ENCODE measurements at places on chromosomes 3 and 15.
A peak's percentile ranks its signal among the peaks of the same experiment; 100 is the strongest.

DNA sequence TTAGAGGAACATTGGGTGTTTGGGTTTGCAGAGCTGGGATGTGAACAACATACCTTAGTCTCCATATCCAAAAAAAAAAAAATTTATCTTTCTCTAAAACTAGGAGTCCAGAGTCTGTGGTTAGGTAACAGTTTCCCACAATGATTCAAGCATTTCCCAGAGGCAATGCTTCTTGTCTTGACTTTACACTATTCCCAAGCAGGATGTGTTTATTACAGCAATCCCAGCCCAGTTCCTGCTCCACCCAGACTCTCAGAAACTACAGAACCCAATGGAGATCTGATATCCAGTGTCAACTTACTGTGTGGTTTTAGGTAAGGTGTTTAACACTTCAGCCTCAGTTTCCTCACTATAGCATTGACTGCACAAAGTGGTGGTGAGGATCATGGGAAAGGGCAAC, 2.3 kb upstream of the C3orf62 start:
- DNase-seq: no peak

DNA sequence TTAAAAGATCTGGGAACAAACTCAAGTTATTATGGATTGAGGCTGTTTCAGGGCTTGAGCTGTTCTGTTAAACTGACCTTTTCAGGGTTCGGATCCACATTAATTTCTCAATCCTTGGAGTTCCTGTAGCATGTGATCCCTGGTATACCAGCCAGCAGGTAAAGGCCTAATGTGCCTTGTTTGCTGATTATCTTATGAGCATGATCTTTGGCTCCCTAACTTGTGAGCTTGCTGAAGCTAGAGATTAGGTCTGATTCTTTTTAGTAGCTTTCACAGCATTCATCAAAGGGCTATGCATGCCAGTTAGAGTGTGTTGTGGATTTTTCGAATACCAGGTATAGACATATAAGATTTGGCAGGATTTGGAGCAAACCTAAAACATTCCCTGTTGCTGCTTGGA, 10.3 kb downstream of the CORO2B start:
- DNase-seq: no peak

DNA sequence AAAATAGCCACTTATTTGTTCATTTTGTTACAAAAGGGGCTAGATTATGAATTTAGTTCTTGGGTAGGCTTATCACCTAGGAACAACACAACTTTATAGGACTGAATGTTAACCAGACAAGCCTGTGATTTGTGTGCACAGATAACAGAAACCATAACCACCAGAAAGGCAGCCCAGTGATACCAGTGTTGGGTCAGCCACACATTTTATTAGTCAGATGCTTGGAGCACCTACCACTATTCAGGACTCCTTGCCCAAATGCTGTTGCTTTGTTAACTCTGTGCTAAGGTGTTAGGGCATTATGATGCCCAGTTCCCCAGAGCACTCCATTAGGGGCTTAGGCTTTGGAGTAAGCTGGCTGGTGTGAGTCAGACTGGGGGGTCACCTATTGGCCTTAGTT, 22.5 kb downstream of the PLCL2 start:
- no peak for DNase-seq

GRCh38 chr3:81492040-81492439, 269.4 kb downstream of the GBE1 start:
- DNase-seq: no peak

DNA sequence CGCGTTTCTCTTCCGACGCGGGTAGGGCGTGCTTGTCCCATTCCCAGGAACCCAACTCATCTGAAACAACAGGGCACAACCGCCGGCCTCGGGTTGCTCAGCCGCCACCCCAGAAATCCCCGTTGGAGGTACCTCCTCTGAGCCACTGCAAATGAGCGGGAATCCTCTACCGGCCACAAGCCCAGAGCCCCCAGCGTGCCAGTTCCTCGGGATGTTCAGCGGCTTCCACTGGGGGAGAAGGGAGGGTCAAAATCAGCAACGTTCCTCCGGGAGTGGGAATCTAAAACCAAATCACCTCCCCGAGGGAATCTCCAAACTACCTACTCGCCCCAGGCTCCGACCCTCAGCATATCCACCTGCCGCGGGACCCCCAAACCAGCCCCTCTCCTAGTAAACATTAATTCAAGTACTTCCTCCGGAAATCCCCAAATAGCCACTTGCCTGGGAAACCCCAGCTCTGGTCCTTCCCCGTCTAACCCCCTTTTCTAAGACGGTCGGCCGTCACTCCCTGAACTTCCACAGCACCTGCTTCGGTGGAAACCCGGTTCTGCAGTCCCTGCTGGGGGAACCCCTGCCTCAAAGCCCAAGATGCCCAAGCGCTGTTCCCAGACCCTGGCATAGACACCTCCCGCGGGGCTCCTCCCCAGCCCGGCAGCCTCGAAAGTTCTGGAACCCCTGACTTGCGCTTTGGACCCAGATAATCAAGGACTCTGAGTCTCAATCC, 887 bp downstream of the OXTR start:
- DNase-seq: no peak

DNA sequence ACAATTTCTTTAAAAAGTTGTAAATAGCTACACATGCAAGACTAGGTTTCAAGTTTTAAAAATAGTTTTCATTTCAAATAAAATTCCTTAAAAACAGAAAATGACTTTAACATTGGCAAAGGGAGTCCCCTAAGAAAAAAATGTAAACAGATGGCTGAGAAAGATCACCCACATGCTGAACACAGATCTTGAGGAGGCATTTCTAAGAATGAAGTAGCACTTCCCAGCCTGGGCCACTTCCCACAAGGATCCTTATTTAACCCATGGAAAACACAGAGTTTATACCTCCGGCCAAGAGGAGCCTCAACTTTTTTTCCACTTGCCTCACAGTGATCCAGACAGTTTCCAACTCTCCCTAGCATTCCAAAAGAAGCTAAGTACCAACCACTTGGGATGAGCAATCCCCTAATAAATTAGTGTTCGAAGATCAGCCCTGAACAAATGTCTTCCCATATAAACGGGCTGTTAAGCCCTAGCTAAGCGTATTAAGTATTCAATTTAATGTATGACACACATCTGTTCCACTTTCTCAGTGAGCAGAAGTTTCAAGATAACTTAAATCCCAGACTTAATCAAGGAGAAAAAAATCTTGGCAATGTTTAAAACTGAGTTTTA, 61.4 kb downstream of the GADL1 start:
- peak; percentile 46 for DNase-seq

DNA sequence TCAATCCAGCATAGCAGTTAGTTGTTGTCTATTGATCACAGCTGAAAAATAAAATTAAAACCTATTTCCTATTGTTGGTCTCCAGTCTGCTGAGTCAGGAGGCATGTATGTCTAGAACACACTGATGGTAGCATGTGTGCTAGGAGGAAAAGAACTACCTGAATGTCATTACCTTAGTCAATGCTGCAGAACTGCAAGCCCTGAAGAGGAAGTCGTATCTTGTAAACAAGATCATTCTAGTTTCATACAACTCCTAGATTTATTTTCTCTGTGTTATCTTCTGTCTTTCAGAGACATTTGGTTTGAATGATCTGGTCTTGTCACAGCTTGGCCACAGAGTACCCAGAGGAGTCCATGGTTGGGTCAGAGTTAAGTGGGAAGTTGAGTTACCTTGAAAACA, 110.0 kb upstream of the MRPL3 start:
- no peak for DNase-seq

GRCh38 chr15:93066834-93067648, 22.0 kb downstream of the RGMA start:
- no peak for DNase-seq

DNA sequence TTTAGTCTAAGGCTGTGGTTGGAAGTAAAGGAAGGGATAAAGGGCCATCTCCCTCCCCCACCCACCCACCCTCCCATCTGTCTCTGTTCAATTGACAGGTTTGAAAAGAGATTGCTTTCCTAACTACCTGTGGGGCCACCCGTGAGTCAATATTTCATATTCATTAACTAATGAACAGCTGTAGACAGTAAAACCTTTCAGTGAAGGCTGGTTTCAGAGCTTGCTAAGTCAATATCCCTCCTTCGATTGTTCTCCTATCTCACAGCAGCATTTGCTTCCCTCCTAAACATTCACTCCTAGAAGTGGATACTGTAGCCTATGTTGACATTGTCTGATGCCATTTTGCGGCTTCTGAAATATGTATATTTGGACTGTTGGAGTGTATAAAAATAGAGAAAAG, 85.9 kb upstream of the SYNPR start:
- peak; percentile 37 for DNase-seq

DNA sequence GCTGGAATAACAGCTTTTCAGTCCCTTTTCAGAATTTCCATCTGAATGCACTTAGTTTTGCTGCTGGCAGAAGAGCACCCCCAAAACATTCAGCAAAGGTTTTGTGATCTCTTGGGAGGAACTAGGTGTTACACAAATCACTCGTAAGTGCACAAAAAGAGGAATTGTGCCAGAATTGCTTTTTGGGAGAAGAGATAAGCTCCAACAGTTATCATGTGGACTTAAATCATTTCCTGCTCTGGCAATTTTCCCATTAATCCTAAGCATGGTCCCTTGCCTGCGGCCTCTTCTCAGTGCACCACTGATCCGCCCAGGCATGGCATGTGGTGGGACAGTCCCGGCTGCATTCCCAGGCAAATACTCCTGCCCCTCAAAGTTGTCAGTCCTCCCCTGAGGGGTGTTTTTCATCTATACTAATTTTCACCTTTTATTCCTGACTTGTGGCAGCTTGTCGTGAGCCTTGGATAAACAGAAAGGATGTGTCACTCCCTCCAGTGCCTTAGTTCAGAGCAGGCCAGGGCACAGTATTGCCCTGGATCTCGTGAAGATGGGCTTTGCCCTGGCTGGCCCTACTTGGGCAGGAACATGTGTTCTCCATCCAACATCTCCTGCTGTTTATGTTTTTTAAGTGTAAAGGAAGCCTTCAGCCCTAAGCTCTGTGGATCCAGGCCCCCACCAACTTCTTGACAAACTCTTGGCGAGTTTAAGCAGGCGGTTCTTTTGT, 44.6 kb upstream of the VILL start:
- no peak for DNase-seq

DNA sequence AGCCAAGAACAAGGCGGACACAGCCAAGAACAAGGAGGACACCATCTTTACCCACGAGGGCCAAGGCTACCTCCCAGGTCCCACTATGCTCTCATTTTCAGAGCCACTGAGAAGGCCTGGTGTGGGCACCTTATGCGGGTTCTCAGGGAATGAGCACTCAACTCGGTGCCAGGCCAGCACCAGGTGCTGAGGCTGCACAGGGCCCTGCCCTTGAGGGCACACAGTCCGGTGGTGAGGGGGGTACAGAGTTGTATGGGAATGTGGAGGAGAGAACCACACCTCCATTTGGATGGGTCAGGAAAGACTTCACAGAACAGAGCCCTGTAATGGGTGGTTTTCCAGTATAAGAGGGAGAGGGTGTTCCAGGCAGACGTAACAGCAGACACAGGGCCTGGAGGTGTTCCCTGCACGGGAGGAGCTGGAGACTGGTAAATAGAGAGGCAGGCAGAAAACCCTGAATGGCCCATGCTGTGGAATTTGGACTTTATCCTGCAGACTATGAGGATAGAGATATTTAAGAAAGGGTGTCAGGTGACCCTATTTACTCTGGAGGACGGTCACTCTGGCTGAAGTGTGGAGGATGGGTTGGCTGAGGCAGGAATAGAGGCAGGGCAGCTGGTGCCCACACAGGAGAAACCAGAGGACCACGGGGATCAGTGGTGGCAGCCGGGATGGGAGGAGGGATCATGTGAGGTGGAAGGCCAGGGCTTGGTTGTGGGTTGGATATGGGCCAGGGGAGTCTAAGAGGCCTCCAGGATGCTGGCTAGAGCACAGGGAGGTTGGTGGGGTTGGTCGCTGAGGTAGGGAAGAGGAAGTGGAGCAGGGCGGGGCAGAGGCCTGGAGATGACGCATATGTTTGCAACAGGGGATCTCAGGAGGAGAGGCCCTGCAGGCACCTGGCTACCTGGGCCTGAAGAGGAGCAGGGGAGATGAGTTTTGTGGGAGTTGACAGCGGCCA, 34.6 kb downstream of the CRABP1 start:
- DNase-seq: no peak

DNA sequence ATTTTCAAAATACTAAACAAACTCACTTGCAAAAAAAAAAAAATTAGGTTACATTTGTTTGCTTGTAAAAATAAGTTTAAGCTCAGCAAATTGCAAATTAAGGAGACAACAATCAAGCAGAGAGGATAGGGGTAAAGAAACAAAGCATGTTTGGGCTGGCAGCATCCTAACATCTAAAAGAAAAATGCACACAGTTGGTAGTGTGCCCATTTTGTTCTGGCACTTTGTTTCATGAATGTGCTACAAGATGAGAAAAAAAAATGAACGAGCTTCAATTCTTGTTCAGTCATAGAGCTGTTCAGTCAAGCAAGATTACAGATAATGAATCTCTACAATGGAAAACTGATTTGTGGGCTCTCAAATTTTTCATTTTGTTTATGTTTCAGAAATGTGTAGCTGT, 17.7 kb upstream of the ZBBX start:
- no peak for DNase-seq

GRCh38 chr3:74469151-74469550, 145.3 kb downstream of the CNTN3 start:
- DNase-seq: no peak

DNA sequence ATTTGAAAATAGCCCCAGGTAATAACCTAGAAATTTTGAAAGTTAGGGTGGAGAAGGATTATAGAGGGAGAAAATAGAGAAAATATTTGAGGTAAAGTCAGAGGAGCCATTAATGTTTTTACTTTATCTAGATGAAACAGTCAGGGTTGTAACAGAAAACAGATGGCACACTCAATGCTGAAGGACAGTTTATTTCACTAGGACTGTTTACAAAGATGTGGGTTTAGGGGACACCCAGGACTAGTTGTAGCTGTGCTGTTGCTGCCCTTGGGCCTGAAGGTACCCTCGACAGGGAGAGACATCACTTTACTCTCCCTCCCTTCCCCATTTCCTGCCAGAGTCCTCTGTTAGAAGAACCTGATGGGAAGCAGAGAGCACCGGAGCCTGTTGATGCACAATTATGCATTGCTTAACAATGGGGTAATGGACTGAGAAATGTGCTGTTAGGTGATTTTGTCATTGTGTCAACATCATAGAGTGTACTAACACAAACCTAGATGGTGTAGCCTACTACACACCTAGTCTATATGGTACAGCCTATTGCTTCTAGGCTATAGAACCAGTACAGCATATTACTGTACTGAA, 103.8 kb downstream of the GALK2 start:
- DNase-seq: no peak

- DNase-seq: no peak
Observed at GRCh38 chr3:138445236-138445635, 10.8 kb downstream of the ESYT3 start.

Data from WERI-Rb-1 (cell line).